ENCODE measurements at places on chromosomes 6 and 20.

DNA sequence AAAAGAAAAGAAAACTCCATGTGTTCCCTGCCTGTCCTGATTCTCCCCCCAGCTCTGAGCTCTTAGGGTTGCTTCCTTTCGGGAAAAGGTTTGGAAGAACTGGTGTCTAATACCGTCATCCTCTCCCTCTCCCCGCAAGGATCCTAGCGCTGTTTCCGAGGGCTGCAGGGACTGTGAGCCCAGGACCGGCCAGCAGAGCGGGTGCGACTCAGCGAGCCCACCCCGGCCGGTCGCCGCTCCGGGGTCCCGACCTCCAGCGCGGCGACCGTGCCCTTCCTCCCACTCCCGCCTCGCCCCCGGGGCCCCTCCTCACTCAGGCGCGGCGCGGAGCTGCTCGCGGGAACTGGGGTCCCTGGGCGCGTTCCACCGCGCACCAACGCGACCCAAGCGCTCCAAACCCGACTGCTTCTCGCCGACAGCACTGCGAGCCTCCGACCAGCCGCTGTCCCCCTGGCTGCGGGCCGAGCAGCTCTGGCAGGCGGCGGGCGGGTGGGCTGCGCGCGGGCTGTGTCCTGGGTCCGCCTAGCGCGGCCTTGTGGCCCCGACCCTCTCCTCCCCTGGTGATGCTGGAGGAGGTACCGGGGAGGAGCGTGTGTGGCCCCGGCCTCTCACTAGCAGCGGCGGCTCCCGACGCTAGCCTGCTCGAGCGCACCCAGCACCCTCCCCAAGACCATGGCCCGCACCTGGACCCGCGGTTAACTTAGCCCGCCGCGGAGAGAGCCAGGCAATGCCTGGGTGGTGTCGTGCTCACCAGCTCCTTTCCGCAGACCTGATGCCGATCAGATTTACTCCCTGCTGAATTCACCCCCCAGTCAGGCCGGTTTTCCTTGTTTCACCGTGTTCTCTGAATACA, at the start of gene PLA2G7:
TSS of gene PLA2G7 (minus strand) at position 509 of the 853 bp plus-strand sequence. CDS start 12,484 bp downstream, outside the sequence.
- no peak for DNase-seq

DNA sequence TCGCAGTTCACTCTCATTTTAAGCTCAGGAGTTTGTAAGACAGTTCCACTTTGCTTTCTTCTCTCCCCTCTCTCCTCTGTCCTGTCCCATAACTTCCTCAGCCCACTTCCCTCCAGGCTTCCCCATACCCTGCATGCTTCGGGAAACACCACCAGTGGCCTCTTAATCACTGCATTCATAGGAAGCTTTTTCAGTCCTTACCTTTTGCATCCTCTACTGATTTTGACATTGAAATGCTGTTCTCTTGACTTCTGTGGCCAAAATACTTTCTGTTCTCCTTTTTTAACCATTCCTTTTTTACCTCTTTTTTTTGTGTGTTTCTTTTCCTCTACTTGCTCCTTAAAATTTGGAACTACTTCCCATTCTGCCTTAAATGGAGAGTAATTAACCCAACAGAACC, 69.7 kb downstream of the HIVEP1 start:
- no peak for DNase-seq

DNA sequence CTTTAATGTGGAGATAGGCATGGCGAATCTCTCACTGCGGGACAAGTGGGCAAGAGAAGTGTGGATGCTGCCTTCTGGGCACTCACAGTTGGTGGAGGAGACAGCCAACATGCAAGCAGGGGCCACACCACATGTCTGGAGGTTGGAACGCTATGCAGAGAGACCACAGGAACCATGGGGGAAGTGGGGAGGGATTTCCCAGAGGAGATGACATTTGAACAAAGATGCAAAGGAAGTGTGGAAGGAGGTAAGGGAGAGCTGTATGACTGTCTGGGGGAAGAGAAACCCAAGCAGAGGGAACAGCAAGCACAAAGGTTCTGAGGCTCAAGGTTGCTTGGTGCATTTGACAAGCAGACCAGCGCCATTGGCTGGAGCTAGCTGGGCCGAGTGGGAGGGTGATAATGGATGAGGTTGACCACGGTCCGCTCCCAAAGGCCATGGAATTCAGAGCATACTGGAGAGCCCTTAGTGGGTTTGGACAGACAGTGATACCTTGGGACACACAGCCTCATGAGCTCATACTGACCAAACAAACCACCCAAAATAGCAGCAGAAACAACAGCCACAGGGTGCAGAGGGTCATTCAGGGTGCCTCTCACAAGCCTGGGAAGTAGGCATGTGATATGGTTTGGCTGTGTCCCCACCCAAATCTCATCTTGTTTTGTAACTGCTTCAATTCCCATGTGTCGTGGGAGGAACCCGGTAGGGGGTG, 7.6 kb upstream of the FAM110A start:
- DNase-seq: no peak

DNA sequence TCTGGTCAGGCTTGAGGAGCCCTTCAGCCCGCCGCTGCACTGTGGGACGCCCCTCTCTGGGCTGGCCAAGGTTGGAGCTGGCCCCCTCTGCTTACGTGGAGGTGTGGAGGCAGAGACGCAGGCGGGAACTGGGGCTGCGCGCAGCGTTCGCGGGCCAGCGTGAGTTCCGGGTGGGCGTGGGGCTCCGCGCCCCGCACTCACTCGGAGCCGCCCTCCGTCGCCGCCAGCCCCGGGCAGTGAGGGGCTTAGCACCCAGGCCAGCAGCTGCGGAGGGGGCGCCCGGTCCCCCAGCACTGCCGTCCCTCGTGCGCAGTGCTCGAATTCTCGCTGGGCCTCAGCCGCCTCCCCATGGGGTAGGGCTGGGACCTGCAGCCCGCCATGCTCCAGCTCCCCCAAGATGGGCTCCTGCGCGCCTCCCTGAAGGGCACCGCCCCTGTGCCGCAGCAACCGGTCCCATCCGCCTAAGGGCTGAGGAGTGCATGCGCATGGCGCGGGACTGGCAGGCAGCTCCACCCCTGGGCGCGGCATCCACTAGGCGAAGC, 695.9 kb downstream of the EPHA7 start:
- DNase-seq: no peak

GRCh38 chr6:16741112-16742016, 19.9 kb downstream of the ATXN1 start:
- DNase-seq: no peak

GRCh38 chr6:159982731-159983506, 14.0 kb downstream of the IGF2R start:
- no peak for DNase-seq

DNA sequence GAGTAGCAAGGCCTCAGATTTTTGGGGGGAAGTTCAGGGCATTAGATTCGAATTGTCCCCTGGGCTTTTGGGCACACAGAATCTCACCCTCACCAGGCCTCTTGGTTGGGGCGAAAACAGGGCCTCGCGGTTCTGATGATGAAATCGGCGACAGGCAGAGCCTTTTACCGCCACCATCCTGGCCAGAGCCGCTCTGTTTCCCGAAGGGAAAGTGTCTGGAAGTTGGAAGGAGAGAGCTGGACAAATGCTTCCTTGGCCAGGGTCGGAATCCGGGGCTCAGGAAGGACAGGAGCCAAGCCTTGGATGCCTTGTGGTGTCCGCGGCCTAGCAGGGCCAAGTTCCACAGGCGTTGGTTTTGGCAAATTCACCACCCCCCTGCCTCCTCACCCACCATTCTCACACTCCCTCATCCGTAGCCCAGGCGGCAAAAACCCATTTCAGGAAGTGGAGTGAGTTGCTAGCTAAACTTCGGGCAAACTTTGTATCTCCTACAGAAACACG, 3.5 kb upstream of the TFAP2A start:
- DNase-seq: no peak

GRCh38 chr6:169558378-169558773, 143.5 kb downstream of the WDR27 start:
- DNase-seq: no peak

DNA sequence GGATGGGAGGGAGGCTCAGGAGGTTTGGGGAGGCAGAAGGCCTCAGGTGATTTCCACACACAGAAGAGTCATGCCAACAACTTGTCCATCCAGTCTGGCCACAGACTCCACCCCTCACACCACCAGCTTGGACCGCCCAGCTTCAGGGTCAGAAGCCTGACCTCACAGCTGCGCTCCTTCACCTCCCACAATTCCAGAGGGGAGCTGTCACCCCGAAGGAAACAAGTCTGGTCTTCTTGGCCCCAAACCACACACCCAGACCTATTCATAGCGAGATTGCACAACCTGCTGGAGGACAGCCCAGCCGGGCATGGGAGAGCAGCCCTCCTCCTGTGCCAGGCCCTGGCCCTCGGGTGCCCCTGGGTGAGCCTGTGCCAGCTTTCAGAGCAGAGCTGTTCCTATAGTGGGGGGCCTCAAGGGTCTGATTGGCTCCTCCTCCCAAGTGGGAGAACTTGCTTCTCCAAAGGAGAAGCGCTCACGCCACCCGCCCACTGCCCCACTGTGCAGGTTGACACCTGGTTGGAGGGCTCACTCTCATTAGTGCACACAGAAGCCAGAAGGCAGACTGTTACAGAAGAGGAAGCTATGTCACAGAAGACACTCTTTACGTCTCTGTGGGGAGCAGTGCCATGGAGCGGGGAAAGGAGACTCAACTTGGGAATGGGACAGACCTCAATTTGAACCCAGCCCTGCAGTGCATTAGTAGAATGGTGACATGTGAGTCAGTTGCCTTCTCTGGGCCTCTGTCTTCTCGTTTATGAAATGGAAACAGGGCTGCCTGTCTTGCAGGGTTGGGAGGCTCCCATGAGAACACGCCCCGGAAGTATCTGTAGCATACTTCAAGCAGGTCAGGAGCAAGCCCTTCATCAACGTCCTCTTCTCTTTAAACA, 128.8 kb downstream of the FOXO3 start:
- DNase-seq: no peak

GRCh38 chr6:30591008-30591407, 19.8 kb downstream of the ABCF1 start:
- DNase-seq: no peak

DNA sequence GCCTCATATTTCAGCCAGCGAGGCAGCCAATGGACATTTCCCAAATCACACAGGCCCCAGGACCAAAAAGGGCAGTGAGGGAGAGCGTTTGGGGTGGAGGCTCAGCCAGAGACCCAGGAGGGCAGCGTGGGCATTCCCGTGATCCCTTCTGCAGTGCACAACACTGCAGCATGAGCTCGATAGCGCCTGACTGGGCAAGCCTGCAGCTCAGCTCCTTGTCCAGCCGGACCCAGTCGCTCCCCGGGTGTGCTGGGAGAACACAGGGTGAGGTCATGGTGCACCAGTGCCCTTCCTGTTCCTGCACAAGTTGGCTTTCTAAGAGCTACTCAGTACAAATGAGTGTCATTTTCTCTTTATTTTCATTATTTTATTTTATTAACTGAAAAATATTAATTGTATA, 5.9 kb downstream of the TTLL2 start:
- DNase-seq: no peak

GRCh38 chr6:118620202-118620601, 31.2 kb downstream of the CEP85L start:
- no peak for DNase-seq

GRCh38 chr6:91961671-91962070, 1374.8 kb upstream of the MAP3K7 start:
- no peak for DNase-seq

DNA sequence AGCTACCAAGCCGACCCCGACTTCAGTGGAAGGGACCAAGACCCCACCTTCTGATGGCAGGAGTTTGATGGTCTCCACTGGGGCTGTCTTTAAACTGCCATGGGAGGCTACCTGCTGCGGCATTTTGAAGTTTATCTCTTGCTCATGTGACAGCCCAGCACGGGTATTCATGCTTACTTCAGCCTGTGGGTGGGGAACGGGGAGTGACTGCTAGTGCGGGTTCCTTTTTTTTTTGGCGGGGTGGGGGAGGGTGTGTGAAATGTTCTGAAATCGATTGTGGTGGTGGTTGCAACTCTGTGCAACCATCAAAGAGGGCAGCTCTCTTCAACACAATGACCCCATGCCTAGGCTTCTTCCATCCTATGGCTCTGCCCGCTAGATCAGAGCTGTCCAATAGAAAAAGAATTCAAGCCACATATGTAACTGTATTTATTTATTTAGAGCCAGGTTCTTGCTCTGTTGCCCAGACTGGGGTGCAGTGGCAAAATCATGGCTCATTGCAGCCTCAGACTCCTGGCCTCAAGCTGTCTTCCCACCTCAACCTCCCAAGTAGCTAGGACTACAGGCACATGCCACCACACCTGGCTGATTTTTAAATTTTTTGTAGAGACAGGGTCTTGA, 53.7 kb downstream of the PPP1R16B start:
- no peak for DNase-seq

DNA sequence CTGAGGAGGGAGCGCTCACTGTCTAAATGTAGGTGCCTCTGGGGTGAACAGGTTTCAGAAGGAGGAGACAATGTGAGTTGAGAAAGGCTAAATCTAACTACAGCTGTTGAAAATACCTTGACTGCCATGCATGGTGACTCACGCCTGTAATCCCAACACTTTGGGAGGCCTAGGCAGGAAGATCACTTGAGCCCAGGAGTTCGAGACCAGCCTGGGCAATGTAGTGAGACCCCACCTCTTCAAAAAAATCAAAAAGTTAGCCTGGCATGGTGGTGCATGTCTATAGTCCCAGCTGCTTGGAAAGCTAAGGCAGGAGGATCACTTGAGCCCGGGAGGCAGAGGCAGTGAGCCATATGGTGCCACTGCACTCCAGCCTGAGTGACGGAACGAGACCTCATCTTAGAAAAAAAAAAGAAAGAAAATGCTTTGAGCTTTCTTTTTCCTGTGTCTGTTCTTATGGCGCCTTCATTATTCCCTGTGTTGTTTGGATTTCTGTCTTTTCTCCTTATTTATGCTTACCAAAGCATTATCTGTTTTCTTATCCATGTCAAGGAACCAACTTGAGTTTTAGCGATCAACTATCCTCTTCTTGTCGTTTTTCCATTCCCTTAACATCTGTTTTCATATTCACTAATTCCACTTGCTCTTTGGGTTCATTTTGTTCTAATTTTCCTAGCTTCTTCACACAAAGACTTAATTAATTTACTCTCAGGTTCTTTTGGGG, 8.5 kb downstream of the SLC2A10 start:
- no peak for DNase-seq

All from stimulated activated CD4-positive, alpha-beta T cell treated with anti-CD3 and anti-CD28 coated beads, Interleukin-1b, Interleukin-23, amount 100 ng/mL, for 4 hours (primary cell).